ENCODE measurements at places on chromosomes 6 and 20.

- DNase-seq, result no peak
Observed at GRCh38 chr6:87656857-87657256, 45.2 kb downstream of the AKIRIN2 start.

- DNase-seq, result no peak
Observed at GRCh38 chr6:2512802-2513201, 237.9 kb downstream of the MYLK4 start.

- DNase-seq, result no peak
Observed at GRCh38 chr20:31918466-31919105, 33.3 kb downstream of the PDRG1 start.

DNA sequence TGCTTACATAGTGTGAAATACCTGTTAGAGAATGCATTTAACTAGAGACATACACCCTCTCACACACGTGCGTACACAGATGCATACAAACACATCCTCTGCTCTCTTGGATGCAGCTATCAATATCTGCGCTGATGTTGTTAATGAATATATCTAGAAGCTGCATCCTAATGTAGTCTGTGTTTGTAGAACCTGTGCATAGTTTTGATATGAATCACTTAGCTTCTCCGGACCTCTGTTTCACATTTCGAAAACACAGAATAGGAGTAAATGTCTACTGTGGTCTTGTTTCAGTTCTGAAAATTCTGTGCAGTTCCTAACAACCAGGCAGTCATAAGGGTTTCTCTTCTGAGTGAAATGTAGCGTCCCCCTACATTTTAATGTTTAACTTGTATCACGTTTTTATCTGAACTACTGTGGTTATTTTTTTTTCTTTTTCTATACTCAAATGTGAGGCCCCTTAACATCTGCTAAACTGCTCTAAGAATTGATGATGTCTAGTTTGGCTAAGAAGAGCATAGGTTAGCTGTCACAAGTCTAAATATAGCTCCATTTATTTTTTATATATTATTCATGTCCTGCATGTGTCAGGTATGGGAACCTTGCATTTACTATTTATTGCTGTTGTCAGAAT, 254.5 kb downstream of the TMEM242 start:
- no peak for DNase-seq

DNA sequence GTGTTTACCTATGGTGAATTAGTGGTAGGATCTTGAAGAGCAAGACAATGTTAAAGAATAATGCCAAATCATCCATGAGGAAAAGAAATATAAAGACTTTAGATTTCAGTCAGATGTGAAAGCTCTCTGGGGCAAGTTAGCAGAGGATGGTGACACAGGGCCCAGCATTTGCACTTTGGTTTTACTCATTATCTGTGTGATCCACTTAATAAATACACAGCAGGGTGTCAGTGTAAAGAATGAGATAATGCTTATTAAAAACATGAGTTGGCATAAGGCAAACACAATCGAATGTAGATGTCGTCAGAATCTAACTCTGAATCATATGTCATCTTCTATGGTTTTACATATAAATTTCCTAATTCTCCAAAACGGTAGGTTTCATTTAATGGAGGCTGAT, 130.4 kb upstream of the PREP start:
- no peak for DNase-seq

DNA sequence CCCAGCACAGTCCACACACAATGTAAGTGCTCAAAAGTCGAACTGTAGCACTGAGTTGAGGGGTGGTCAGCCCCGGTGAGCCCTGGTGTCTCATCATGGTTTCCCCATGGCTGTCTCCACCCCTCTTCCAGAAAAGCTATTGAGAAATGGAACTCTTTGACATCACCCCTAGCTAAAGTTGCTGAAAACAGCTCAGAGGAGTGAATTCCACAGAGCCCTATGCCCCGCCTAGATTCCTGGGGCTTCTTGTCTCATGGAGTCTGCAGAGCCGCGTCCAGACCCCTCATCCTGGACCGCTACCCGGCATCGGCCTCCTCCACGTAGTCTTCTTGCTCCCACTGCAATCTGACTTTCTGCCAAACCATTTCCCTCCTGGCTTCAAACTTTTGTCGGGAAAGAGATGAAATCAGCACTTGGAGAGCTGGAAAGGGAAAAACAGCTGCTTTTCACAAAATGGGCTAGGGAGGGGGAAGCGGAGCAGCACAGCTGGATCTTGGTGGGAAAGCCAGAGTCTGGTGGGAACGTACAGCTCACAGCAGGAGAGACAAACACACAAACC, 132.2 kb downstream of the SNX5 start:
- no peak for DNase-seq

DNA sequence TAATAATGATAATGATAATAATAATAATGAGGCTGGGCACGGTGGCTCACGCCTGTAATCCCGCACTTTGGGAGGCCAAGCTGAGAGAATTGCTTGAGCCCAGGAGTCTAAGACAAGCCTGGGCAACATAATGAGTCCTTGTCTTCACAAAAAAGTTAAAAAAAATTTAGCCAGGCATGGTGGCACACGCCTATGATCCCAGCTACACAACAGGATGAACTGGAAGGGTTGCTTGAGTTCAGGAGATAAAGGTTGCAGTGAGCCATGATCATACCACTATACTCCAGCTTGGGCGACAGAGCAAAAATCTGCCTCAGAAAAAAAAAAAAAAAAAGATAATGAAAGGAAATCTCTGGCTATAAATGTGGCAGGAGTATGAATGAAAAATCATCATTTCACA, 213.4 kb downstream of the HIVEP2 start:
- DNase-seq, result no peak

DNA sequence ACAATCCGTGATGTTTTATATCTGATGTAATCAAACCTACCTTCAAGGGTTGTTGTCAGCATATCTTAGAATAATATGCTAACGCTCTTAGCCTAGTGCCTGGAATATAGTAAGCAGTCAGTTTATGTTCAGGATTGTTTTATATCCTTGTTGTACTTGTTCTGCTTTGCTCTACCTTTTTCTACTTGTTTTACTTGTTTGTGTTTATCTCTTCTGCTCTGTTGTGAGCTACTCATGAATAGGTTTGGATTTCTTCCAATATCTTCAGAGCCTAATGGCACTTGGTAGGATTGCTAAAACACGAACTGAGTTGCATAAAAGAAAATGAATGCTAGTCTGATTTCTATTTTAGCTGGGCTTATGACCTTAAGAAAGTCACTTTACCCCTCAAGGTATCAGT, 40.1 kb downstream of the DNAH8 start:
- DNase-seq, result no peak

DNA sequence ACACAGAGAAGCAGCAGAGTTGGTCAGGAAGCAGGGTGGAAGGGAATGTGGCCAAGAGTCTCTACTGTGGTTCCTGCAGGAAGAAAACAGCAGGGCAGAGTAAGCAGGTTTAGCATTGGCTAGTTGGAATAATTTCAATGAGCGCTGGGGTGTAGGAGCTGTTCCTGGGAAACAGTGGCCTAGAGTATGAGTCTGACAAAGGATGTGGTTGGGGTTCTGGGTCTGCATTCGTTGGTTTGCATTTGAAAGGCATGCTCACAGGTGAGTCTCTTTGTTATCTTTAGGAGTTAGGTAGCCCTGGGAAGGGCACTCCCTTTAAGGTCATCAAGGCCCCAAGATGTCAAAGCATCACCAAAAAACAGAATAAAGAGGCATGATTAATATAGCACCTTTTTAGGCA, 911.6 kb upstream of the SLC35B3 start:
- no peak for DNase-seq

DNA sequence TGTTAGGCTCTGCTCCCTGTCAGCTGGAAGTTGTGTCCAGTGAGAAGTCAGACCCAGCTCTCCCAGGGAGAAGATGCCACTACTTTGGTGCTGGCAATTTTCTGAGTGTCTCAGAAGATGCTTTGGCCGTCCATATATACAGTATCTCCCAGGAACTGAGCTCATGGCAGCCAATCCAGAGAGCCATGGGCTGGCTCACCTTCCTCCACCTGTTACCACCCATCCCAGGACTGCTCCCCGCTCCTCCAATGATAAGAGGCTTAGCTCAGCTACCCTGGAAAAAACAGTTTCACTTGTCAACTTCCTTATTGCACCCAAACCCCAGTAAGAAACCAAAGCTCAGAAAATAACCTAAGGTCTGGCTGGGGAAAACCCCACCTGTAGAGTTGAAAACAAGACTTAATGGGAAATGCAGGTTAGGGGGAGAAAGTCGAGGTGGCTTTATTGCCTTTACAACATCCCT, at the start of gene BNIP5:
BNIP5 (minus strand) TSS at position 110 of the 463 bp plus-strand sequence. CDS start 6,198 bp downstream, outside the sequence.
- no peak for DNase-seq

DNA sequence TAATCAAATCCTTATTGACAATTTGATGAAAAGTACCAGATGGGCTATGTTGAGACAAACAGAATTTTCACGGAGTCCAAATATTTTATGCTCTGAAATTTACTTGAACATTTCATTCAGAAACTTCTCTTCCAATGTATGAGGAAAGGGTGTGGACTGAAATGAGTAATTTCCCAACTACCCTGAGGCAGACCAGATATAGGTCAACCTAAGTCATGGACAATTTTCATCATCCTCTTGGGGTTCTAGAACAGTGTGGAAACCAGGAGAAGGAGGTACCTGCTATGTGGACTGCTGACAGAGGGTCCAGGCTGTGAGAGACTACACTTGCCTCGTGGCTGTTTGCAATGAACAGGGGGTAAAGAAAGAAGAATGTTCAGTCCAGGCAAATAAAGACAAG, 323.0 kb downstream of the ESR1 start:
- no peak for DNase-seq

- no peak for DNase-seq
Observed at GRCh38 chr6:141562186-141562811, 570.4 kb upstream of the GJE1 start.

DNA sequence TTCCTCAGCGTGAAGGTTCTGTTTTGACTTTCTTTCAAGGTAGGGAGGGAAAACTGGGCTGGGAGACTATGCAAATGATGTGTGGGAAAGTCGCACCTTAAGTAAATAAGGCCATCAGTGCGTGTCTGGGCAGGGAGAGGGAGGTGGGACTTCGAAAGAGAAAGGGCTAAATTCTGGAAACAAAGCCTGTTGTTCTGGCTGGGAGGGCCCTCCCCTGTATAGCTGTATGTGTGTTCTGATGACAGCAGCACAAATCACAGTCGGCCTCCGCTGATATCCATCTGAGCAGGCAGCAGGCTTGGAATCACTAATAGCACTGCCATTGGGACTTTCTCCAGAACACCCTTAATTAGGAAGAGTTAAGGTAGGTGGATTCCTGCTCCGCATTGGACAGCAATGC, 19.2 kb downstream of the JAG1 start:
- no peak for DNase-seq

- peak; percentile 74 for DNase-seq
Observed at GRCh38 chr6:113858480-113859348, 1.6 kb downstream of the MARCKS start.

GRCh38 chr6:78302411-78302810, 564.9 kb upstream of the IRAK1BP1 start:
- no peak for DNase-seq

DNA sequence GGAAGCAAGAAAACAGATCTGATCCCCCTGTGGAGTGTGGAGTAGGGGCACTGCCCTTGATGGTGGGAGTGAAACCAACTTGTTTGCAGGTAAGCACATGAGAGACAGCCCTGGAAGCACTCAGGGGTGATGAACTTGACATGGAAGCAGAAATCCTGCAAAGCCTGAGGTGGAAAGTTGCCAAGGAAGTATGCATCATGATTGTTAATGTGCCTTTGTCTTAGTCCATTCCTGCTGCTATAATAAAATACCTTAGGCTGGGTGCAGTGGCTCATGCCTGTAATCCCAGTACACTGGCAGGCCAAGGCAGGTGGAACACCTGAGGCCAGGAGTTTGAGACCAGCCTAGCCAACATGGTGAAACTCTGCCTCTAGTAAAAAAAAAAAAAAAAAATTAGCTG, 40.2 kb upstream of the IFNGR1 start:
- DNase-seq, result no peak

DNA sequence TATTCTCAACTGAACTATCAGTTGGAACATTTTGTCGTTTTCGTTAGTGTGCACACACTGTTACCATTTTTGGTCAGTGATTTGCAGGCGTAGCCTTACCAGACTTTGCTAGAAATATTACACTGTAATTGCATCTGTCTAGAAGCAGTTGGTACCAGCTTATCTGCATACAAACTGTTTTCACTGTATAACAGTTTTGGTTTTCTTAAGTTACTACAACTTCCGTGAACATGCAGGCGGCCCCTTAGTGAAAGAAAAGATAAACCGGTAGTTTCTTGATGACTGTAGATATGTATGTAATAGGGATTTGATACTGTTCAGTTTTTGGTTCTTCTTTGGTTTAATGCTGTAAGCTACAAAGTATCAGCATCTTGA, 1.3 kb downstream of the DSTN start:
- peak; percentile 6 for DNase-seq

DNA sequence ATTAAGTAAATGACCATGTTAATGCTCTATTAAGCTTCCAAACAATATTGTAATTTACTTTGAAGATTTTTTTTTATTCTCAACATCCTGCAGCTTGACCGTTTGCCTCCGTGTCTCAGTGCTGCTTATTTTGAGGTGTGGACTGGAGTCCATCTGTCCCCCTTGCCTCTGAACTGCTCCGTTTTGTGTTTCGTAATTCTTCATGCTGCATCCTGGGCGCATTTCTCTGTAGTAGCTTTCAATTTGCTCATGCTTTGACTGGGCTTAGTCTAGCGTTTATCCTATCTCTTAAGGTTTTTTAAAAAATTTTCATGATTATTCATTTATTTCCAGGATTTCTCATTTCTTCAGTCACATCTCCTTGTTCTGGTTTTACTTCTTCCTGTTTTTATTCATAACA, 37.8 kb downstream of the PTPN1 start:
- no peak for DNase-seq

- DNase-seq, result no peak
Observed at GRCh38 chr6:130973521-130974277, 89.3 kb downstream of the EPB41L2 start.

DNA sequence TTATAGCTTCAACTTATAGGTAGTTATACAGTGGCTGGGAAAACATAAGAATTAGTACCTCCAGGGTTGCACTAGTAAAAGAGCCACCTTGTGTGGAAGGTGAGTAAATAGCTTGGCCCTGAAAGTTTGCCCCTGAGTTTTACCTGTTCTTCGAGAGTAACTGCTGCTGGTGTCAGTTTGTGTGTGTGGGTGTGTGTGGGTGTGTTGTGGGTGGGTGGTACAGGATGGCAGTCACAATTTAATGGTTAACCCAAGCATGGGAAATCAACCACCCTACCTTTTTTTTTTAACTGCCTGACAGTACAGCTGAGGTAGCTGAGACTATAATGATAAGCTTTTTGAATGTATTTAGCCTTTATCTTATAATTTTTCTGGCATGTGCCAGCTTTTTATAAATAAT, 137.3 kb downstream of the STXBP5 start:
- DNase-seq, result no peak

DNA sequence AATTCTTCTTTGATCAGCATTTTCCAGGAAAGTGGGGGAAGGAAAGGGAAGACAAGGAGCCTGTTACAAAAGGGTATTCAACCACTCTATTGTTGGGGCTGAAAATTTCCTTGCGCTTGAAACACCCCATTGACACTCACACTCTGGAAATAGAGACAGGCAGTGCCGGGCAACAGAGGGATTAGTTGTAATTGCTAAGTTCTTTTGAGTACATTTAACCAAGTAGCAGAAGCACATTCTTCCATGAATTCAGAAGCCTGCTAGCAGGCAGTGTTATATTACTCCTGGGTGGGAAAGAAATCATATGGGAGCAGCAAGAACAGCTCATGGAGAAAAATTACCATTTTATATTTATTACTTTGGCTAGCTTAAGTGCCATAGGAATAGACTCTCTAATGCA, 745.5 kb downstream of the C6orf118 start:
- no peak for DNase-seq

All from stimulated activated CD4-positive, alpha-beta T cell treated with anti-CD3 and anti-CD28 coated beads, Interleukin-1b, Interleukin-23, amount 100 ng/mL, for 48 hours (primary cell).